Stimulated activated naive B cell treated with anti-CD40 and anti-IgM and Interleukin-4, amounts not matched to agents 10 μg/mL and 1 μg/mL and 100 μg/mL, for 72 hours (primary cell): ENCODE measurements at places on chromosomes 13 and 19.

DNA sequence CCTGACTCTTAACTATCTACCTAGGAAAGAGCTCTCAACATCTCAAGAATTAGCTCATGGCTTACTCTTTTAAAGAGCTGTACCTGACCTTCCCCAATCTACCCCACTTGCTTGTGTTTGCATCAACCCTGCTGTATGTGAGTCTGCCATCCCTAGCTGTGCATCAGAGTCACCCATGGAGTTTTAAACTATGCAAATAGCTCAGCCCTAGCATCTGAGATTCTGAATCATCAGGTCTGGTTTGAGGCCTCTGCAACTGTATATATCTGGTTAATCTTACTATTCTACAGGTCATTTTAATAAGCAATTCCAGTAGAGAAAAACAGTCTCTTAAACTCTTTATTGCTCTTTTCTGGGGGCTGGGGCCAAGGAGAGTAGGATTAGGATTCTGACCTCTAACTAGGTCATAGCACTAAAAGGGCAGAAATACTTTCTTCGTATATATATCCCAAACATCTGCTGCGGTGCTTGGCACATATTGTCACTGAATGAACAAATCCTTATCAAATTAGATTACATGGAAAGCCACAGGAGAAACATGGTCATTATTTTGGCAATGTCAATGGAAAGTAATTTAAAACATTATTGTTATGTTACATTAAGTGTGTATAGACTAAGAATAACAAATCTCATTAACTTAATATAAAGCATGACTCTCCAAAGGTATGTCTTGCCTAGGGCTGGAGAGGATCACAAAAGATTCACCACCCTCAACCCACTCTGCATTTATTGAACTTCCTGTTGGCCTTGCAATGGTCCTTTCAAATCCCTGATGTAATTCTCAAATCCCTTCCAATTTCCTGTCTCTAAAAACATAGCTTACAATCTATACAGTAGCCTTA is 232.2 kb downstream of the DACH1 start:
- DNase-seq, result no peak

GRCh38 chr19:41098762-41099161 is 10.5 kb downstream of the CYP2A13 start:
- DNase-seq, result no peak

- no peak for DNase-seq
Measured at GRCh38 chr19:19224150-19224851, 12.5 kb downstream of the NCAN start.

GRCh38 chr13:81021284-81021840 is 680.4 kb upstream of the SPRY2 start:
- DNase-seq, result no peak

- DNase-seq, result no peak
Measured at GRCh38 chr13:35343417-35343816, 133.1 kb downstream of the MAB21L1 start.

DNA sequence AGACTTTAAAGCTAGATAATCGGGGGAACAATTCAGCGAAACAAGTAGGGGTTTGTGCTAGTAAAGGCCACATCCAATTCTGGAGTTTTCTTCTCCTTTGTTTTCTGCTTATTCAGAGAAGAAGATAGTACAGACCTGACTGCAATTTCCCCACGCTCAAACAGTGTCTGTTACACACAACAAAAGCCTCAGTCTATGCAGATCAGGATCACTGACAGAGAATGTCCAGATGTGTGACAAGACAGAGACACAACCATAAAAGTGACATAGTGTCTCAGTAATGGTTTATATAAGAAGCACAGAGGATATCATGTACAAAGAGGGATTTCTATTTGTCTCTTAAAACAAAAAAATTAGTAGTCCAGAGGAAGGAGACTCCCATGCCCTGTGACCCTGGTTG is 70.7 kb upstream of the GTF3A start:
- no peak for DNase-seq

DNA sequence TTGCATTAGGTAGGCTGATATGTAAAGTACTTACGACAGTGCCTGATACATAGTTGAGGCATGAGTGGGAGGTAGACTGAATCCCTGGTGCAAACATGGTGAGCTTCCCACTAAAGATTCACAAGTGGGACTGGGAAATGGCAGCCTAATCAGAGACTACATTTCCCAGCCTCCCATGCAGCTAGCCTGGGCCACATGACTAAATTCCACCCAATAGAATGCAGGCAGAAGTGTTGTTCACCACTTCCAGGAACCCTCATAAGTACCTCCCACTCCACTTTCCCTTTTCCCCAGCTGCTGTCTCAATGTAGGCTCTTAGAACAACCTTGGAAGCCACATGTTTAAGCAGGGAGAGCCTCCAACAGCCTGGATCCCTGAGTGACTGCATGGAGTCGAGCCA is 104.9 kb downstream of the CACNA1A start:
- no peak for DNase-seq

DNA sequence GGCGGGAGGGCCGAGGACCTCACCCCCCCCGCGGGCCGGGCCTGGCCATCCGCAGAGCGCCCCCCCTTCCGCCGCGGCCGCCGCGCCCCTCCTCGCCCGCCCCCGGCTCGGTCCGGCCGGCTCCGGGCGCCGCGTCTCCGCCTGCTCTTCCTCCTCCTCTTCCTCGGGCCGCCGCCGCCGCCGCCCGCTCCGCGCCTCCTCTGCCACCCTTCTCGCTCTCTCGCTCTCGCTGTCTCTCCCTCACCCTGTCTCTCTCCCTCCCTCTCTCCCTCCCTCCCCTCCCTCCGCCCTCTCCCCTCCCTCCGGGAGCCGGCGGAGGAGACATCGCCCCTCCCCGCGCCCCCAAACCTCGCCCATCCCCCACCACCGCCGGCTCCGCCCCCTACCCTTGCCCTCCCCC is at the start of gene SHANK1:
Gene SHANK1, minus strand, starts transcription at position 237 of the 400 bp plus-strand sequence. CDS start 2,883 bp downstream, outside the sequence.
- DNase-seq, result no peak

DNA sequence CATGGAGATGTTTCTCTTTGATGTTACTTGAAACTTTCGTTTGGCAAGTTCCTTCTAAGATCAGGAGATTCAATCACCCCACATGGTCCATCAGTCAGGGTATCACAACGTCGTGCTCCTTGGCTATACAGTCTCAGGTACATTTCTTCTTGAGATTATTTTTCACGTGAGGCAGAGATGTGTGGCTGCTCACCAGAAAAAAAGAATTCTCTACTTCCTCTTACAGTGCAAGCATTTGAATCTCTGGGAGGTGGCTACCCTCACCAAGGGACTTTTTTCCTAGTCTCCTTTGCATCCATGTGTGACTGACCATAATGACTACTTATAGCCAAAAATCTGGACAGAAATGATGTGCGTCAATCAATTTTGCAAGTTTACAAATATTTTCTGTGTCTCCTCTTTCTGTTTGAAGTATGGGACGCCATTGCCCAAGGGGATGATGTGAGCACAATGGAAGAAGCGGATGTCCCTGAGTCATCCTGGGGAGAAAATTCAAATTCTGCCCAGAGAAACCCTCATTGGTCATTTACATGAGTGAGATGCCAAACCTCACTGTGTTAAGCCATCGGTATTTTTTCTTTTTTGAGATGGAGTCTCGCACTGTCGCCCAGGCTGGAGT is 8.6 kb upstream of the LAIR2 start:
- no peak for DNase-seq

DNA sequence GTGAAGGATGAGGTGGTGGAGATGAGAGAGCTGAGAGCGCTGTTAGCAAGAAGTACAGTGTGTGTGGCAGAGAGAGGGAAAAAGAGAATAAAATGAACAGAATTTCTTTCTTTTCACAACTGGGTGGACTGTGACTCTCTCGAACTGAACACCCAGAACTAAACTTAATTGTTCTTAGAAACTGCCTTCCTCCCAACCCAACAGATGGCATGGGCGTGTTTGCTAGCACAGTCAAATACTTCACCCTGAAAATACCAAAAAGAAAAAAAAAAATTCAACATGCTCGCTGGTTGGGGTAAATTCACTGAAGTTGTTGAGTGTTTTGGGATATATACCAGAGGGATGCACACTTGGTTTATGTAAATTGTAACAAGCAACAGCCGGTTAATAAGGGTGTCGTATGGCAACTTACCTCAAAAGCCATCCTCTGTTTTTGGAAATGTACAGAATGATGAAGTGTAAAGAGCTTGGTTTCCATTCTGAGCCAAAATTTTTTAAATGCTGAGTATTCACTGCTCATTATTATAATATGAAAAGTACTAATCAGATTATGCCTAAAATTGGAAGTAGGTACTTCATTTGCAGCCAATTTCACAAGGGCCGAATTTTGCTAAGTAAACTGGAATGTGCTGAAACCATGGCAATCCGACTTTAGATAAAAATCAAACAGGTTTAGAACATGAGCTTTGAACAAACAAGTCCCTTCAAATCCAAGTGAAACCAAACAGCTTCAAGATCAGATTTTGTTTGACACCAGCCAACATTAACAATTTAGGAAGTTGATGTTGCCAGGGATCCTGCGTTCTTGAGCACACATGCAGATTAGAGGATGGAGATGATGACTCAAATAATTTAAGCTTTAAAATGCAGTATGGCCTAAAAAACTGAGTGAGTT is 115.8 kb downstream of the ZIC5 start:
- no peak for DNase-seq

GRCh38 chr19:51691584-51692428 is 1.3 kb upstream of the SPACA6 start:
- no peak for DNase-seq

- DNase-seq, result no peak
Measured at GRCh38 chr13:98890186-98890585, 87.7 kb downstream of the DOCK9 start.

- no peak for DNase-seq
Measured at GRCh38 chr13:40351537-40352379, 314.7 kb downstream of the FOXO1 start.

DNA sequence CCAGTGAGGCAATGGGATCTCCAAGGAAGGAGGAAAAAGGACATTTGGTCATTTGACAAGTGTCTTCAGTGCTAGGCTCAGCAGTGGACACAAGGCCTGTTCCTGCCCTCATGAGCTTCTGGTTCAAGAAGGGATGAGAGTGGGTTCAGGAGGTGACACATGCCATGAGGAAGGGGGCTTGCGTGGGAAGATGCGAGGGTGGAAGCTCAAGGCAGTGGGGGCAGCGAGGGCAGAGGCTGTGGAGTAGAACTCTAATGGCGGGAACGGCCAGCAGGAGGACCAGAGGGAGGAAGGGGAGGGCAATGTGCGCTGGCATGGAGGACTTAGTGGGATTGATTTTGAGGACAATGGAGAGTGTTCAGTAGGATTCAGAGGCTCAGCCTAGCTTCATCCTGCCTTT is 3.3 kb downstream of the PIK3R2 start:
- DNase-seq, result no peak

DNA sequence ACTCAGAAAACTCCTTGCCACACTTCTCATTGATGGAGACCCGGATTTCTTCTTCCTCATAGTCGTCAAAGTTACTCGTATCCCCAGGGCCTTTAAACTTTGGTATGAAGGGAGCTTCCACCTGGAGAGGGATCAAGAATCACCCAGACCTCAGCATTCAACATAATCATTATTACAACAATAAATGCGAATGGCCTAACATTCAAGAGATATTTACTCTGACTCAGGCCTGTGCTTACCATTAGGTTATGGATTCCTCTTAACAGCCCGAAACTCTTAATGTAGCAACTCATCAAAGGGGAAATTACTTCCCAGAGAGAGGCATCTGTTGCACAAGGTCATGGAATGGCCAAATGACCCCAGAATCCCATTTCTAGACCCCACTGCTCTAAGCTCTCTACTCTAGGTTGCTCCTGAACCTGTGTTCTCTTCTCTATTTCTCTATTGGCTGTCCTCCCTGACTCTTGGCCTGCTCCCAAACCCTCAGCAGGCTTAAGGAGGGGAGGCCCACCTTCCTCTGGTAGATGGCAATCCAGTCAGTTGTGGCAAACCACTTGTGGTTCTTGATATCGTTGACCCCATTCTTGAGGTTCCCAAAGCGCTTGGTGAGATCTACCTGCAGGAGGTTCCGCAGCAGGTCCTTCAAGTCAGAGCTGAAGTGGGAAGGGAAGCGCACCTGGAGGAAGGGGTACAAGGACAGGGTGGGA is 2.7 kb upstream of the SAMD1 start:
- DNase-seq, result no peak

DNA sequence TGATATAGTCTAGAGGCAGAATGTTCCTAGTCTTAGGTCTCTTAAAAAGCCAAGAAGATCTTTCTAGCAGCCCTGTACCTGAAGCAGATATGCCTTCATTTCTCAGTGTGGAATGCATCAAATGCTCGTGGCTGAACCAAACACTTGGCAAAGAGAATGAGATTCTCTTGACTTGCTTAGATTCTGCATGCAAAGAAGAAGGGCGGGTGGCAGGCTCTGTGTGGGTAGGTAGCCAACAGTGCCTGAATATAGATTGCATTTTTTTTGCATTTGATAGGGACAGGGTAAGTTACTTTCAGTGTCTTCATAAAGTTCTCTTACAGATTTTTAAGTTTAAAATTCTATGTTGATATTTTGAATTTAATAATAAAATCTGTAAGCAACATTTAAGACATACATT is 27.3 kb downstream of the IFT88 start:
- no peak for DNase-seq

DNA sequence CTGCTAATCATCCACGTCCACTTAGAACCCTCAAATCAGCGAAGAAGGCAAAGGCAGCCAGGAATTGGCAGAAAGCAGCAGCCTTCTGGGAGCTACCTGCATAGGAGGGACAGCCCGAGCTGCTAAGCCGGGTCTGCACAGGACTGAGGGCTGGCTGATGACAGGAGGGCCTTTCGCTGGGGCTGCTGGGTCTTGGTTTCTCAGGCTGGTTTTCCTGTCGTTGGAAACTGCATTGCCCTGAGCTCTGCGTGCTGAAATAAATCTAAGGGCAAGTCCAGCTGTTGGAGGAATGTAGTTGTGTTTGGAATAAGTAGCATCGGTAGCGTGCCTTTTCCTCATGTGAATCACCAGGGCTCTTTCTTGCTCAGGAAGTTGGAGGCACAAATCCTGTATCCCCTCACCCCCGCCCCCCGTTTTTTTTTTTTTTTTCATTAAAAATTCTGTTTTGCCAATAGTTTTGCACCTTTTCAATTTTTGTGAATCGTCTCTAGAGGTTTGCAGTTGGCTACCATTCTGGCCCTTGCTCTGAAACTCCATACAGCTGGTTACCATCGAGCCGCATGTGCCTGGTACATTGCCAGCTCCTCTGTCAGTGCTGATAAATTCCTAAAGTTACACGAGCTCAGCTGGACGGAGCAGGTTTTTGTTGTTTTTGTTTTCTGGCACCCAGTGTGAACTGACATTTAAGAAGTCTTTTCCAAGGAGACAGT is 193.9 kb upstream of the RNF113B start:
- no peak for DNase-seq
